ENCODE measurements at places on chromosomes 5 and 9.

DNA sequence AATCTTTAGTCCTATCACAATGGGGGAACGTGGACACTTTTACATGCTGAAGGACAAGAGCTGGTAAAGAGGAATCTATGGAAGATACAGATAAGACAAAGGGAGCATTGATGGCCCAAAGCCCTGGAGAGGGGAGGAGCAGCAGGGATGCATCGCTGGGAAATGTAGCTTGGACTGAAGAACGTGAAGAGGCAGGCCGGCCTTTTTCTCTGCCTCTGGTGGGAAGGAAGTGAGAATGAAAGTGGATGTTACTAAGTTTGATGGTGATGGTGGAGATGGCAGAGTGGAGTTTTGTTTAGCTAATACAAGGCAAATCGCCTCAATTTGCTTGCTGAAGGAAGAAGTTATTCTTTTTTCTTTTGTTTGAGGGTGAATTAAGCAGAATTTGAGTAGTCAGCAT, 124.6 kb upstream of the TAF11L2 start:
- no peak for DNase-seq

GRCh38 chr5:157709346-157709745, 21.9 kb upstream of the THG1L start:
- no peak for DNase-seq

GRCh38 chr5:137365126-137365865, 133.8 kb downstream of the SPOCK1 start:
- DNase-seq: no peak

DNA sequence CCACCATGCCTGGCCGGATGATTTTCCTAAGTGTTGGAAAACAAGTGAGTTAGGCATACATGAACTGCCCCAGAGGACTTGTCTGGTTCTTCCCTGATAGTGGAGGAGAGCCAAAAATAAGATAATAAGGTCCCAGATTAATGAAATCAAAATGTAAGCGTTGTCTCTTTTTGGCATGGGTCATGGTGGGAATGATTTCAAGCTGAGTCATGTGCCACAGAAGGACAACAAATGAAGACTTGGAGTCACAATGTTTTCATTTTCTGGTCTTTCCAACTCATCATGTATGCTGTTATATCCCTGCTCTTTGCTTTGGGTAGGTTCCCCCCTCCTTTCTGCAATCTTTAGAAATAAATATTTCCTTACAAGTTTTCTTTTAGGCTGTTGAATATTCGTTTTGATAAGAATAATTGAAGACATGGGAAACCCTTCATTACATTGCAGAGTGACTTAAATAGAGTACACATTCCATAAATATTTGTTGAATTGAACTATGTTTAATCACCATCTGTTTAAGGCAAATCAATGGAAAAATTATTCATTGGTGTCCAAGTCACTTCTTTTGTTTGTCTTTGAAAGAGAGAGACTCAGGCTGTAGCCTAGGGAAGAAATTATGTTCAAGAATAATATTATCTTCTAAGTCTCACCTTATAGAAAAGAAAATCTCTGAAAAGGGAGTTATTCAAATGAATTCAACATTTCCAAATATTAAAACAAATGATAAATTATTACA, 196.3 kb downstream of the CSNK1G3 start:
- DNase-seq: no peak

- DNase-seq: no peak
Measured at GRCh38 chr9:134366223-134367031, 40.2 kb downstream of the RXRA start.
